Uterus (tissue), 4 donors: ENCODE measurements at places on chromosomes 6 and 20. TPM values are rescaled to one million over a fixed set of nuclear protein-coding genes. Genes with fewer than 3 reads are reported as not detected.

- H3K4me3 ChIP-seq, result no peak overlapping the region
- H3K4me1 ChIP-seq, result no peaks in the 10 kb centered on the region
- DNase-seq, result no peak
- H3K36me3 ChIP-seq, result no peaks in the 10 kb centered on the region
- no peaks in the 10 kb centered on the region for H3K27me3 ChIP-seq
- H3K27ac ChIP-seq, result no peak overlapping the region
These were observed 36.0 kb upstream of the EEF1A1 start for GRCh38 chr6:73556836-73557235.

PPIL1 gene
- 36.0 TPM for total RNA-seq

NINL gene
- 22.3 TPM for total RNA-seq

SNAP25 gene
- total RNA-seq, result 26.1 TPM

DNA sequence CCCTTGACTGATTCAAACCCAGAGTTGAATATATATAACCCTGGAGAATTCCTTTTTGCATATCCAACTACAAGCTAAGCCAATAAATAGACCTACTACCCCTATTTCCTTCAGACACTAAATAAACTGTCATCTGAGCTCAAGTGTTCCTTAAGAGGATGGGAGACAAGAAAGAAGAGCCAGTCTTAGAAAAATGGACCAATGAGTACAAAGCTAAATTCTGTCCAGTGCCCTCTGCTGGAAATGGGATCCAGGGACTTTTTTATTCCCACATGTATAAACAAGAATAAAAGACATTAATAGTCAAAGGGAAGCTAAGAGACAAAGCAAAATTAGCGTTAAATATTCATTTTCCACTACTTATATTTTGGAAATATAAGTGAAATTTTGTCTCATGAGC is 4.8 kb downstream of the PPP1R10 start:
- no peak overlapping the region for H3K4me3 ChIP-seq
- peak overlapping the region; percentile 36 for H3K27ac ChIP-seq
- no peaks in the 10 kb centered on the region for H3K36me3 ChIP-seq
- no peaks in the 10 kb centered on the region for H3K27me3 ChIP-seq
- H3K4me1 ChIP-seq, result peaks cover 21% of the 10 kb centered on the region

SLC35F1 gene
- total RNA-seq, result 10.2 TPM

- no peaks in the 10 kb centered on the region for H3K27me3 ChIP-seq
- DNase-seq, result no peak
- no peak overlapping the region for H3K27ac ChIP-seq
- no peaks in the 10 kb centered on the region for H3K4me1 ChIP-seq
- H3K4me3 ChIP-seq, result no peak overlapping the region
- no peaks in the 10 kb centered on the region for H3K36me3 ChIP-seq
These were observed 10.0 kb downstream of the KIF16B start for GRCh38 chr20:16563066-16563806.

DNA sequence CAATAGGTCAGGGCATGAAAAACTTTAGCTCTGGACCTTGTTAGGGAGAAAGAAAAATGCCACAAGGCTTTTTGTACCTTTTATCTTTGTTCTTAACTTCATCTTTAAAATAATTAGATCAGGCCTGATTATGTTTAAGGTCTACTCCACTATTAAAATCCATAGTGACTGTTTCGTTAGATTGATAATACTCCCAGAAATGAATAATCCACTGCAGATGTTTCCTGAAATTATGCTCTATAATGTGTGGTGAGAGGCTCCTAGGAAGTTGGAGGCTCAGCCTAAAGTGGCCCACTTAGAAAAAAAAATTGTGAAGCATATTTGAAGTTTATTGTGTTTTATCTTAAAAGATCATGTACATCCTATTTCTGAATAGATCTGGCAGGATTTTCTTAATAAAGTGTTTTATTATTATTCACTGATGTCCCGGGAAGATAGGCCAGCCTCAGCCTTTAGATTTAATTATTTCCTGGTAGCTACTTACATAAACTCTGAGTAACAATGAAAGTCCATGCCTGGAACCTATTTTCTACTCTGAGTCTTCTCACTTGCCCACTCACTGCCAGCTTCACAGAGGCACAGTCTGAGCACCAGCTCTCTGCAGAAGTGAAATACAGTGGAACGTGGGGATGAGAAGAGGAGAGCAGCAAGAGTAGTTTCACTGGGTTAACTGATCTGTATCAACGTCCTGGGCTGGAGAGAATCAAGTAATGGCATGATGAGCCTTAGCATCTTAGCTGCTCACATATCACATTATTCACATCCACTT is 126.8 kb upstream of the TMEM170B start:
- H3K36me3 ChIP-seq, result no peaks in the 10 kb centered on the region
- no peak for DNase-seq
- no peaks in the 10 kb centered on the region for H3K27me3 ChIP-seq
- H3K27ac ChIP-seq, result peak overlapping the region; percentile 79

CST2 gene
- not detected for total RNA-seq
